Islet precursor cell (in vitro differentiated cells): ENCODE measurements at places on chromosomes 7 and 10.

DNA sequence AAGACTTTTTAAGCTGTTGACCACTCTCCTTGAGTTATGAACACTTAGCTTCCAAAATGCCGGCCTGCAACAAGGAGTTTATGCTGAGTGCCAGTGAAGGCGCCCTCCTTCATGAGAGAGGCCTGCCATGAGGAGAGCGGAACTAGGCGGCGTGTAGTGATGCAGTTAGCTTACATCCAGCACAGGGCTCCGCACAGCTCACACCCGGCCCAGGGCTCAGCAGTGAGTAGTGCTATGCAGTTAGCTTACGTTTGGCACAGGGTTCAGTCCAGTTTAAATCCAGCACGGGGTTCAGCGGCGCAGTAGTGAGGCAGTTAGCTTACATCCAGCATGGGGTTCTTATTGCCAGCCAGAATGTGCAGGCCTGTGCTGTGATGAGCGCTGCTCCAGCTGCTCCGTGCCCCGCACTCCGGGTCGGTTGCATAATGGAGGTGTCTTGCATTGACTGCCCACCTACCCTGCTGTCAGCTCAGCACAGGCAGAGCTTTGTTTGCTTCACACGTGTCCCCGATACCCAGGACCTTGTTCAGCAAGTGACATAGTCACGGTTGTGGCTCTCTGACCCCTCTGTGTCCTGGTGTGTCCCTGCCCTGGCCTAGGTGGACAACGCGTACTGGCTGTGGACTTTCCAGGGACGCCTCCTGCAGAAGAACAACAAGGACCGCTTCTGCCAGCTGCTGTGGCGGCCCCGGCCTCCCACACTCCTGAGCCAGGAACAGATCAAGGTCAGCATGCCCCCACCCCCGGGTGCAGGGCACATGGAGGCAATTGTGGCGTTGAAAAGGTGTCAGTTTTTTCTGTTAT lies 21.9 kb downstream of the EIF3B start:
- DNase-seq, result no peak

- DNase-seq, result peak; percentile 91
Measured at GRCh38 chr10:42753126-42753506, 29.5 kb upstream of the BMS1 start.

DNA sequence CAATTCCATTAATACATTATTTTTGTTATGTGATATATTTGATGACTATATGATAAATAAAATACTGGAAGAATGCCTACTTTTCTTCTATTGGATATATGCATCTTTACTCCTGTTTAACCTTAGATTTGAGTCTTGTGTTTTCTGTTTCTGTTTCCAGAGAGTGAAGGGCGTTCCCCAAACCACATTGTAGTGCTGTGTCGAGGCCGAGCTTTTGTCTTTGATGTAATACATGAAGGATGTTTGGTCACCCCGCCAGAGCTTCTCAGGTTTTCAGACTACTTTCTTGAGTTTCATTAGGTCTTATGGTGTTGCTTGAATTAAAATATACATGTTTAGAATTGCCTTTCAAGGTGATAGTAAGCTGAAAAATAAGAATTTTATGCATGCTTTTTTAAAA lies 23.8 kb downstream of the CROT start:
- no peak for DNase-seq

DNA sequence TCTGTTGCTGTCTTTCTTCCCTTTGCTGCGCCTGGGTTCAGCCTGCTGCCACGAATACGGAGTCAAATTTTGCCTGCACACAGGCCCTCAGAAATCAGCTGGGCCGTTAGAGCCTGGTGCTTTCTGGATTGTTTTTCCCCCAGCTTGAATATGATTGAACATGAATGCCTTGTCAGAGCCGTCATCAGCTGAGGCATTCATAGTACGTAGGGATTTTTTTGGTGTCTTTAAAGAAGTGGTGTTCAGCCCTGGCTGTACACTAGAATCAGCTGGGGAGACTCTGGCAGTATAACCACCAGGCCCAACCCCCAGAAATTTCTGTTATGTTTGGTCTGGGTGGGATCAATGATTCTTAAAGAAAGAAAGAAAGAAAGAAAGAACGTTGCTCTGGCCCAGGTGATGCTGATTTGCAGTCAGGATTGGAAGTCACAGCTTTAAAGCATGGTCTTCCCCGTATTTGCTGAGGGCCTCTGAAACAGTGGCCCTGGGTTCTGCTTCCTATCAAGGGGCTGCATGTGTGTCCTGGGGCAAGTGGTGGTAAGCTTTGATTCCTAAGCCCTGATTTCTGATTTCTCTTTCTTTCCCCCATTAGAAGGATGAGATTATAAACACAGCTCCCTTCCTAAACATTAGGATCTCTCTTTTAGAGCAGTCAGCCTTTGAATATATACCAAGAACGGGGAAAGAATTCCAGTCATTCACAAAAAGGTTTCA lies 24.7 kb downstream of the NUB1 start:
- DNase-seq, result no peak
